ENCODE measurements at places on chromosomes 12 and 14.

GRCh38 chr12:83389237-83389996 lies 702.7 kb downstream of the TMTC2 start:
- DNase-seq = no peak

DNA sequence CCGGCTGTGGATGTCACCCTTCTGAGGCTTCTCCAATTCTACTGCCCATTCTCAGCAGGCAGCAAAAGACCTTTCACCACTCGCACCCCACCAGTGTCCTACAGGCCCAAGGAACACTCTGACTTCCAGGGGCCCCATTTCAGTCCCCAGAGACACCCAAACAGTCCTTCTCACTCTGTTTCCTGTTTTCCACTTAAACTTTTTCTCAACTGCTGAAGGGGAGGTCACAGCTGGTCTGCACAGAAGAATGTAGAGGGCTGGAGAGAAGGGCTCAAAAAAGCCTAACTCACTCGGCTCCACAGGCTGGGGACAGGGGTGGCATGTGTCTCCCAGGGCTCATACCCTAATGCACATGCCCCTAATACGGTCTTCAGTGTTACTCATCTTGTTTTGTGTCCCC lies 4.2 kb upstream of the DTX1 start:
- no peak for DNase-seq

GRCh38 chr12:59499774-59500173 lies 96.1 kb upstream of the SLC16A7 start:
- no peak for DNase-seq

DNA sequence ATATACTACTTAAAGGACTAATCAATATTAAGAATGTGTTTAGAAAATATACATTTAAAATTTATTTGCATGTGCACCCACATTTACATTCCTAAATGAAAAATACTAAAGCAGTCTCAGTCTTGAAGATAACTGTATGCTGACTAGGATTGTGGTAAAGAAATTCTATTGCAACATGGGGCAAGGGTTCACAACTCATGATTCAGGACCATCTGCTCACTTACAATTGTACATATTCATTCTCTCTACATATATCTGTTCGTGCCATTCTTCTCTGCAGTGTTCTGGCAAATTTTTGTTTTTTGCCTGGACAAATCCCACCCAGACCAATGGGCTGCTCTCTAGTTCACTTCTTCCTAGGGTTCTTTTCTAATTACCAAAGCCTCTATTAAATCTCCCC lies 417.2 kb upstream of the NOVA1 start:
- DNase-seq = no peak

DNA sequence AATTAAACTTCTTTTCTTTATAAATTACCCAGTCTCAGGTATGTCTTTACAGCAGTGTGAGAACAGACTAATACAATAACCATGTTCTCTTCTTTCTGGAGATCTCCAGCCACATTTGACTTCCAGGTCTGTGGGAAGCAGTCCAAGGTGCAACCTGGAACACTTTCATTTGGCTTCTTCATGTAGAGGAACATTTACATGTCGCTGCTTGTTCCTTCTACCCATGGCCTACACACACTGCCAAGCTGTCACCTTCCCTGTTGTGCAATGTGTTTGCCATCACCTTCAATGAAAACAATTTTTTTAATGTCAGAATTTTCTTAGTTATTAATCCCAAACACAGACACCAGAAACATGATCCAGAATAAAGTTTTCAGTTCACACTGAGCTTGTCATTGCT lies 104.7 kb downstream of the PRKCH start:
- no peak for DNase-seq

DNA sequence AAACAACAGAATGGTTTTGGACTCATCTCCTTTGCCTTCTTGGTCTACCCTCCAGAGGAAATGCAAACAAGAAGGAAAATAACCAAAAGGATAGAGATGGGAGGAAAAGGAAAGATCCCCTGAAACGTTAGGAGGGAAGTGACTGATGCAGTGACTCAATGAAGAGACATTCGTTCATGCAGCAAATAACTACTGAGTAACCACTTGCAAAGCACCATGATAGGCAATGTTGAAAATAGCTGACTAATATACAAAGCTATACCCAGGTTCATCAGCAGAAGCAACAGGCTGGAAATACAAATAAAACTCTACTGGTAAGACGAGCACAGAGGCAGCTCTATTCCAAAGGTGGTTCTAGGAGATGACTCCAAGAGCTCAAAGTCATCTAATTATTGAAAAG lies 41.8 kb downstream of the R3HDM2 start:
- no peak for DNase-seq

- DNase-seq = no peak
Observed at GRCh38 chr12:57474862-57475261, 4.8 kb downstream of the ARHGAP9 start.

- no peak for DNase-seq
Observed at GRCh38 chr12:76399040-76399439, 50.8 kb upstream of the BBS10 start.

DNA sequence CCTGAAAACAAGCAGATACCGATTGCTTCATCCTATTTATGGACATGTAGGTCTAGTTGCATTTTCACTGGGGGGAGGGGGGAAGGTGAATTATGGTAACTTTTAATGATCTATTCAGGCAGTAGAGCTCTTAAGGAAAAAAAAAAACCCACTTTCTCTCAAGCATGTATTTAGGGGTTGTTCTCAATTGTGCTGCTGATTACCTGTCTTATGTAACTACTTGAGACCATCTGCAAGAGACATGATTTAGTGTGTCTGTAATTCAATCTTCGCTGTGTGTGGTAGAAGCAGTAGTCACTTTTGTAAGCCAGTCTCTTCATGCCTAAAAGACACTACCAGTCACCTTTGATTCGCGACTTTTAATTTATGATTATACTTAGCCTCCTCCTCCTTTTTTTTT lies 8.9 kb downstream of the CALM1 start:
- DNase-seq = no peak

- DNase-seq = peak; percentile 66
Observed at GRCh38 chr12:71014180-71014785, 93.7 kb upstream of the PTPRR start.

DNA sequence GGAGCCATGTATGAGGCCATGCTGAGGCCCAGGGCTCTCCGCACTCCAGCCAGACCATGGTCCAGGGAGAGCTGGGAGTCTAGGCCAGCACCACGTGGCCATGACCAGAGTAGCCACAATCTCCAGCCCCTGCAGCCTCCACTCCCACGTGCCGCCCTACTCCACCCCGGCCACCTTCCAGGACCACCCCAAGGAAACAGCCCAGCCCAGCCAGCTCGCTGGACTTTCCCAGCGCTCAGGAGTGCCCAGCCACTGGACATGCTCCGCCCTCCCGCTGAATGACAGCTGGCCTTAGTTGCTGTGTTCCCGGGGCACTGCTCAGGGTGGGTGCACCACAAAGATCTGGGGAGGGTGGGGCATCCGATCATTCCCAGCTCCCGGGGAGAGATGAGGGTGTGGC lies 2.1 kb upstream of the C14orf180 start:
- DNase-seq = no peak

- DNase-seq = no peak
Observed at GRCh38 chr12:75717902-75718301, 206.5 kb upstream of the KRR1 start.

- DNase-seq = no peak
Observed at GRCh38 chr14:78904094-78904493, 733.9 kb downstream of the NRXN3 start.

DNA sequence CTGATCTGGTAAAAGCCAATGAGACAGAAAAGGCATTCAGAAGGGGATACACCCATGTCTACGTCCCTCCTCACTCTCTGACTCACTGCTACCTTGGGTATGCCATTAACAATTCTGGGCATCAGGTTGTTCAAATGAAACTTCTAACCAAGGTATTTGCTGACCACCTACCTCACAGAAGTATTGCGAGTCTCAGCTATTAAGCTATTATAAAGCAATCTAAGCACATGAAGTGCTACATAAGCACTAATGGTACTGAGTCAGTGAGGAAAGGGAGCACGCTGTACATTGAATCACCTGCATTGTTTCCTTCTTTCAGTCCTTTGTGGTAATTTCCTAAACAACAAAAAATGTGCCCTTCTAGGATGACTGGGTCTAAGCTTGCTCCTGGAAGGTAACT lies 62.8 kb upstream of the CCDC91 start:
- DNase-seq = no peak

DNA sequence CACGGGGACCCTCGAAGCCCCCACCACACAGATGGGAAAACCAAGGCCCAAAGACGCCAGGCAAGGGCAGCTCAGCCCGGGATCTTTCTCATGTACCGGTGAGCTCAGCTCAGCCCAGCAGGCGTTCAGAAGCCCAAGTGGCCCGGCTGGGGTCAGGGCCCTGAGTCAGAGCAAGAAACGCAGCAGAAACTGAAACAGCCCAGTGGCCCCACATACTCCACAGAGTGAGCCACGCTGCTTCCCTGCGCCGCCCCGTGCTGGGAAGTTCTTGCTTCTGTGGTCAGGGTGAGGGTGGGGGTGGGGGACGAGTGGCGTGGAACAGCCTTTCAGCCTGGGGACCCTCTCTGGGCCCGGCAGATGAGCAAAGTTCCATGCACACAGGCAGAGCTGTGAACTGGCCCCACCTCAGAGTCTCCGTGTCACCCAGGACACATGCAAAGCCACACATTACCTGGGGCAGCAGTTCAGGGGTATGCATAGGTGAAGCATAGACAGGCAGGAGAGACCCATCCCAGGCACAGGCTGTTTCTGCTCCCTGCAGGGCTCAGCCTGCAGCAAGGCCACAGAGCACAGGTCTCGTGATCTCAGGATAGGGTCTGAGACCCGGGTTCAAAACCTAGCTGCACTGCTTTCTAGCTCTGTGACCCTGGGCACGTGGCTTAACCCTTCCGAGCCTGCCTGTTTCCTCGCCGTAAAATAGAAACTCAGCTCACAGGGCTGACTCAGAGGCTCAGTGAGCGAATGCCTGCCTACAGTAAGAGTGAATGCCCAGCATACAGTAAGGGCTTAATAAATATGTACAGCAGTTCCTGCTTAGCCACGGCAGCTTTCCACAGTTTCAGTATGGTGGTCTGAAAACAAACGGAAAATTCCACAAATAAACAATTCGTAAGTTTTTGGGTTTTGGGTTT lies 21.6 kb downstream of the NCOR2 start:
- no peak for DNase-seq

DNA sequence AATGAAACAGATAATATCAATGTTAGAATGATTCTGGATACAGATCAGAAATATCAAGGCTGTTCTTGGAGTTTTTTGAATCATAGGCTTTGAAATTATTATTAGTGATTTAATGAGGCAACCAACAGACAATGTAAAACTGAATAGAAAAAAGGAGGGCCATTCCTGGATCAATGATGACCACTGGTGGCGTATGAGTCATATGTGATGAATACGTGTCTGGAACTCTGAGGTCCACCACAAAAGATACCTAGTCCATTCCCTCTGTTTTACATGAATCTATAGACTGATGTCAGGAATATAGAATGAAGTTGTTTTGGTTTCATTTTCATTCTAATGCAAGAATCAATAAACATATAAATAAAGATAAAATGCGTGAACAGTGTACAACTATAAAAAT lies 78.3 kb upstream of the RTL1 start:
- no peak for DNase-seq

DNA sequence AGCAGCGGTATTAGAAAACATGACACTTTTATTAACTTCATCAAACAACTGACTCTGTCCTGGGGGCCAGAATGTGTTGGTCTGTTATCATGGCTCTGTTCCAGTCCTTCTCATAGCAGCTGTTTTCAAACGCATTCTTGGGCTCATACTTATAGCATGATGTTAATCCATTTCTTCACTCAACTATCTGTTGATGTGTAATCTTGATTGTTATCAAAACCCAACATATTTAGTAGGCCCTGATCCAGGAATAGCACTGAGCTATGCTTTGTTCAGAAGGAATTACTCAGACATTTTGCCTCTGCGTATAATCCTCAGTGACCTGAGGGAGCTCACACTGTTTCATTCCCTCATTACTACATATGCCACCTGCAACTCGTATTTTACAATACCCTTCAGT lies 315.9 kb downstream of the BMP4 start:
- DNase-seq = no peak

DNA sequence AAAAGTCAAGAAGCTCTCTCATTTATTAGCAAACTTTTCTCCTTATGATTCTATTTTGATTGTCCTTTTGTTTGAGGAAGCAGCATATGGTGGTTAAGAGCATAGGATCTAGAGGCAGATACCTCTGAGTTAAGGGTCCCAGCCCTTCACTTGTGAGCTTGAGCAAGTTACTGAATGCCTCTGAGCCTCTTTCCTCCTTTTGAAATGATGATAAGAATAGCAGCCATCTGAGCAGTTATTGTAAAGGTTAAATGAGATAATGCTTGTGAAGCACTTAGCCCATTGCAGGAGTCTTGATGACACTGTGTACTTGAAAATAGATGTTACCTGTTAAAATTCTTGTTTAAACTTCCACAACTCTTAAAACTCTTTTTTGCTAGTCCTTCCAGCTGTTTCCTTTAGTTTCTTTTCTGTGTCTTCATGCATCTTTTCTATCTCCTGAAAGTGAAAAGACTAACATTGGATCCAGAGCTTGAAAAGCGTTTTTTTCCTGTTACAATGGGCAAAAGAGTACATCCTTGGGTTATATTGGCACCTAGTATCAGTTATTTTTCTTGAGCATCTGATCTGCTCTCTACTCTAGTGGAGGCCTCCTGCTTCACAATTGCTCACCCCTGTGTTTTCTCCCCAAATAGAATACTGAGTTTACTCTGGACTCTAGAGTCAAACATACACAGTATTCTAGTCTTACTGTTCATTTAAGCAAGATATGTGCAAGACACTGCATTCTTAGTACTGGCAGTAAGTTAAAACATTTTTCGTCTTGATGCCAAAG lies 3.1 kb downstream of the HIF1A start:
- no peak for DNase-seq

GRCh38 chr12:108333898-108334699 lies 5.0 kb downstream of the CMKLR1 start:
- DNase-seq = no peak

DNA sequence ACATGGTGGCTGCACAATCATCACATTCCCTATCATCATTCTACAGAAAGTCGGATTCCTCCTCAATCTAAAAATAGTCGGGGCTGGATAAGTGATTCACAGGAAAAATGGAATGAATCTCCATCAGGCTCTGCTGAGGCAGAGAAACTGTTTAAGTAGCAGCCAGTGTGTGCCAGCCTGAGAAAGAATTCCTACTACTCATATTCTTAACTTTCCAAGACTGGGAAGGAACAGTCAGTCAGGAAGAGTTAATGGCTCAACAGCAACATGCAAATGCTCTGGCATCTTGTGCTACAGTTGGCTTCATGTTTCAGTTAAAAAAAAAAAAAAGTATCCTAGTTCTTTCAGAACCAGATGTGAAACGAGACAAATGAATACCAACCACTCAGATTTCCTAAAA lies 187.0 kb downstream of the GRIP1 start:
- DNase-seq = peak; percentile 58

GRCh38 chr12:132163041-132163910 lies 19.0 kb downstream of the NOC4L start:
- DNase-seq = no peak

All from spinal cord (tissue), 10 donors.